ENCODE measurements at places on chromosomes 6 and 20.

- DNase-seq: no peak
Measured at GRCh38 chr6:158049055-158050028, 67.7 kb downstream of the SYNJ2 start.

- no peak for DNase-seq
Measured at GRCh38 chr6:8439601-8440268, 4.4 kb upstream of the SLC35B3 start.

GRCh38 chr20:3100480-3100879 is 16.0 kb upstream of the AVP start:
- no peak for DNase-seq

DNA sequence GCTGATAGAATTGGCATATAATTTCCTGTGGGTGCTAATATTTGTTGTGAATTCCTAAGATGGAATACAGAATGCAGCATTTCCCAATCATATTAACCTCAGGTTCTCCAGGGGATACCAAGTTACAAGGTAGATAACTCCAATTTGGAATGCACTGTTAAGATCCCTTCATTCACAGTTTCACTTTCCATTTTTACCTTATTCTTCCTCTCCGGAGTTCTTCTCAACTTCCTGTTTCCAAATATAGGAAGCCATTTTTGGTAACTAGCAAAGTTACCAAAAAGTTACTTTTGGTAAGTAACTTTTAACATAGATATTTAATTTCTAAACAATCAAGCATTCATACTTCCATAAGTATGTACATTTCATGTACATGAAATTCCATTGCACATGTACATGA is 63.5 kb upstream of the PHACTR2 start:
- DNase-seq: no peak

- no peak for DNase-seq
Measured at GRCh38 chr6:4668271-4669179, 107.7 kb upstream of the CDYL start.

GRCh38 chr6:36492621-36493020 is 49.8 kb downstream of the KCTD20 start:
- DNase-seq: no peak
